ENCODE measurements at places on chromosomes 1 and 21.

DNA sequence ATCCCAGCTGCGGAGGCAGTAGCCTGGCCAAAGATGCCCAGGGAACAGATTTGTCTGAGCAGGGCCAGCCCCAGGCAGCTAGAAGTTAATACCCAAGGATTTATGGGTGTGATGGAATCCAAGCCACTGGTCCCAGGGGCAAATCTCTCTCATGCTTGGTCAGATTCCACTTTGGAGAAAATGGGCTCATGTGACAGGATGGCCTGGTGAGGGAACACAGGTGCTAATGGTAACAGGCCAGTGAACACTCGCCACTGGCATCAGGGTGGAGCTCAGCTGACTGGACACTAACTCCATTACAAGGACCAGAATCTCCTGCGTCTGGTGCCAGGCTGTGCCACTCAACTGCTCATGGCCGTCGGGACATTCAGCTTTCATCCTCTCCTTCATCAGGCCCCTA, 12.0 kb downstream of the MDM4 start:
- no peak for DNase-seq

- no peak for DNase-seq
Observed at GRCh38 chr1:59879996-59880505, 46.5 kb downstream of the CYP2J2 start.

DNA sequence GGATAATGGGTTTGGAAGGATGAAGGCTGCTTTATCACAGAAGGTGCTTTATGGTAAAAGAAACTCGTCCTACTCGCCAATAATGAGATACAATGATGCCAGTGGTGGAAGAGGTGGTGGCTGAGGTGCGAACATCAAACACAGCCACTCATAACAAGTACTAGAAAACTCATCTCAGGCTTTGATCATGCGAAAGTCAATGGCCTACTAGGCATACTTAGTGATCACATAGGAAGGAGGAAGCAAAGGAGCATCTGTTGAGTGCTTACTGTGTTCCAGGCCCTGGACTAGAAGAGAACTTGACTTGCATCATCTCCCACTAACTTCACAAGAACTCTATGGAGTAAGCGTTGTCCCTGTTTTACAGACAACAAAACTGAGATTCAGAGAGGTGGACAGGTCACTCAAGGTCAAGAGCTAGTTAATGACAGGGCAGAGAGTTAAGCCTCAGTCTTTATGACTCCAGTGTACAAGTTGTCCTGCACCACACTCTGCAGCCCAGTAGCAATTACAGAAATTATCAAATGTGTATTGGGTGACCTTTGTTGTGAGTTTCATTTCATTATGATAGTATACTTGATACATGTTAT, 33.6 kb downstream of the RUNX1 start:
- DNase-seq: peak; percentile 78

GRCh38 chr1:220594356-220594755, 66.4 kb downstream of the MARK1 start:
- DNase-seq: no peak

DNA sequence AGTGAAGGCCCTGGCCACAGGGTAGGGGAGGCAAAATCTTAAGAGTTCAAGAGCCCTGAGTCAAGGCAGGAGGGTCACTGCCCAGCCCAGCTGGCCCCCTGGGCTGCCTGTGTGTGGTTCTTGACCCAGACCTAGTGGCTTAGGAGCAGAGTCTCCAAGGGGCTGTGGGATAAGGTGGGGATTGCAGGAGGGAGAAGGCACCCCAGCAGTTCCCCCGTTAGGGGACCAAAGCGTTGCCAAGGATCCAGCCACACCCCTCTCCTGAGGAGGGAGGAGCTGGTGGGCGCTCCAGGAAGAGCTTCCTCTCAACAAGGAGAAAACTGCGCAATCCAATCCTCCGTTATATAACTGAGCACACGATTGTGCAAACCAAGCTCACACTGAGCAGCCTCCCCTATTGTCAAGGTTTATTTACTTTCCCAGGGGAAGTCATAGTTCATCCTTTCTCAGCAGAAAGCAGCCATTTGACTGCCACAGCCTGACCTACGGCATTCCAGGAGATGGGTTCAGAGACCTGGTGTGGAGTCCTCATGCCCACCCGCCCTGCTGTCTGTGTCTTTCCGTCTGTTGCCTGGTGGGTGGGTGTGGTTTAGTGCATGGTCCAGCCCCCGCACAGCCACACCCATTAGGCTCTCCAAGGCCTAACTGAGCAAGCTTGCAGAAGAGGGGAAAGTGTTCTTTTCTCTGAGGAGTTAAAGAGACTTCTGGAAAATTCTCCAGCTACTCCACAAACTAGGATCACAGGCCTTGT, 3.5 kb downstream of the EPHX1 start:
- DNase-seq: no peak

DNA sequence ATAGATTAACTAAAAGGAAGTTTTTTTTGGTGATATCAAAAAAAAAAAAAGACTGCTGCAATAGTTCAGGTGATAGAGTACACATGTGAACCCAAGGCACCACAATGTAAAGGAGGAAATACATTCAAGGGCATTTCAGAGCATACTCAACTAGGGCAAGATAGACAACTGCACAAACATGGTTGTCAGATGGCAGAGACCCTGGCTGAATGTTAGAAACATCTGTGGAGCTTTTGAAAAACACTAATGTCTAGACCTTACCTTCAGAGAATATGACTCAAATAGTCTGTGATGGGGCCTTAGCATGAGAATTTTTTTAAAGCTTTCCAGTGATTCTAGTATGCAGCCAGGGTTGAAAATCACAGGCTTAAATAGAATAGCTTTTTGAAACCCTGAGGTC, 173.6 kb downstream of the VAV3 start:
- no peak for DNase-seq

DNA sequence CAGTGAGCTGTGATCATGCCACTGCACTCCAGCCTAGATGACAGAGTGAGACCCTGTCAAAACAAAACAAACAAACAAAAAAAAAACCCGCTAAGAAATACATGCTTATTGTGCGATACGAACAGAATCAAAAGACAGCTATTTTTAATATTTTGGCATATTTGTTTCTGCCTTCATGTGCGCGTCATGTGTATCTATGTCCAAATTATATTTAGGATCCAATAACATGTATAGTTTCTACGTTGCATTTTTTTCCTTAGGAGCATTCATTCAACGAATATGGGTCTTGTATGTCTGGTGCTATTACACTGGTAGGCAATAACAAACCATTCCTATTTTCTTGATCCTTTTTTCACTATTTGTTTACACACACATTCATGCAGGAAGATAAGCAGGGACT, 1.8 kb downstream of the CD46 start:
- DNase-seq: no peak

DNA sequence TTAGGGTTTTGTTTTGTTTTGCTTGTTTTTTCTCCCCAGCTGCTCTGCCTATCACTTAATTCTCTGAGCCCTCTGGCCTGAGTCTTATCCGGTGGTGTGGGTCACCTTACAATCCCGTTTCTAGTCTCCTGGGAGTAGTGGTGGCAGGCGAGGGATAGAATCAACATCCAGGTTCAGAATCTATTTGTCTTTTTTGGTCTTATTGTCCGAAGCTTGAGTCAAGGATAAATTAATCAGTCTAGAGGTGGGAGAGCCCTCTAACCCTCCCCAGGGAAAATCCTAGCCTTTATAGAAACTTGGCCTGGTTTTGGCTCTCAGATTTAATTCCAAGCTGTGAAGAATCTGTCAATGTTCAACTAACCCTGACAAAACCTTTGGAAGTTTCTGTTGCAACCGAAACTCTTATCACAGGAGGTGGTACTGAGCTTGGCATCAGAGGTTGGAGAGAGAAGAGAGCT, 246.3 kb downstream of the FGGY start:
- DNase-seq: no peak

- DNase-seq: no peak
Observed at GRCh38 chr1:3021801-3022401, 634 bp downstream of the ACTRT2 start.

GRCh38 chr1:2942410-2942809, 78.9 kb upstream of the ACTRT2 start:
- no peak for DNase-seq

- DNase-seq: no peak
Observed at GRCh38 chr1:169708647-169709046, 2.8 kb downstream of the SELL start.

DNA sequence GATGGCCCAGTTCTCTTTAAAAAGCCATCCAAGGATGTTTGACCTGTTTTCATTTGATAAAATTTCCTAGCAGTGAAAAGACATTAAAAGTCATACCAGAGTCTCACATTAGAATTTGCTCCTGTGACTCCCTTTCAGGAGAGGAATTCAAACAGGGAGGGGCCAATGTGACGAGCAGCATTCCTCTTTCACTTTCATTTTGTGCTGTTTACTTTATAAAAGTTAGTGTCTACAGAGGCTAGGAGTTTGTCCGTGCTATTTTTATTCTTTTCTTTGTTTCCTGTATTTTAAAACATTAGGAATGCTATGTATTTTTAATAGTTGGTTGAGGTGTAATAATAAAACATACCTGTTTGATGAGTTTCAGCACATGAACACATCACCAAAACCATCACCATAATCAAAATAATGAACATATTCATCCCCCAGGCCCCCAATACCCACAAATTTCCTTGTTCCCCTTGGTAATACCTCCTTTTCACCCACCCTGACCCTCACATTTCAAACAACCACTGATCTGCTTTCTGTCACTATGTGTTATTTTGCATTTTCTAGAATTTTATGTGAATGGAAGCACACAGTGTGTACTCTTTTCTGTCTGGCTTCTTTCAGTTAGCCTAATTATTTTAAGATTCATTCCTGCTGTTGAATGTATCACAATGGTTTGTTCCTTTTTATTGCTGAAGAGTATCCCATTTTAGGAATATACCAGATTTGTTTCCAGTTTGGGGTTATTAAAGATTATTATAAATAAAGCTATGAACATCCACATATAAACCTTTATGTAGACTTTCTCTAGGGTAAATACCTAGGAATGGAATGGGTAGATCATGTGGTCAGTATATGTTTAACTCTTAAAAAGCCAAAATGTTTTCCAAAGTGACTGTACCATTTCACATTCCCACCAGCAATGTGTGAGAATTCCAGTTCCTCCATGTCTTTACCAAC, 129.5 kb downstream of the TENT5C start:
- peak; percentile 51 for DNase-seq

GRCh38 chr1:234775477-234776246, 165.7 kb upstream of the IRF2BP2 start:
- peak; percentile 69 for DNase-seq

DNA sequence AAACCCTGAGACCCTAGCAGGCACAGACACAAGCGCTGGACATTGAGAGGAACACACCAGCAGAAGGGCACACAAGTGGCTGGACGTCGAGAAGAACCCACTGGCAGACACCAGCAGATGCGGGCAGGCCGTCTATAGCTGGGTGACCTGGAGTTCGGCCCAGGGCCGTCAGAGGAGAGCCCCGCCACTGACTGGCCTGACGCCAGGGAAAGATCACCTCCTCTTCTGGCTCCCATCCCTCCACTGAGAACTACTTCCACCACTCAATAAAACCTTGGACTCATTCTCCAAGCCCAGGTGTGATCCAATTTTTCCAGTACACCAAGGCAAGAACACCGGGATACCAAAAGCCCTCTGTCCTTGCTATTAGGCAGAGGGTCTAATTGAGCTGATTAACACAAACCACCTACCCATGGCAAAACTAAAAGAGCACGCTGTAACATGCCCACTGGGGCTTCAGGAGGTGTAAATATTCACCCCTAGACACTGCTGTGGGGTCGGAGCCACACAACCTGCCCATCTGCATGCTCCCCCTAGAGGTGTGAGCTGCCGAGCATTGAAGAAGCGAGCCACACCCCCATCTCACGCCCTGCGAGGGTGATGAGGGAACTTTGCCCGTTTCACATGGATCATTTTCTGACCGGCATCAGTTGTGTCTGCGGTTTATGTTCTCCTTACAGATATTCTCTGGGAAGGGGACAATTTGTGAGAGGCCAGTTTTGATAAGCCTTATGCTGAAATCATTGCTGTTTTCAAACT, 104.8 kb downstream of the HLX start:
- no peak for DNase-seq

DNA sequence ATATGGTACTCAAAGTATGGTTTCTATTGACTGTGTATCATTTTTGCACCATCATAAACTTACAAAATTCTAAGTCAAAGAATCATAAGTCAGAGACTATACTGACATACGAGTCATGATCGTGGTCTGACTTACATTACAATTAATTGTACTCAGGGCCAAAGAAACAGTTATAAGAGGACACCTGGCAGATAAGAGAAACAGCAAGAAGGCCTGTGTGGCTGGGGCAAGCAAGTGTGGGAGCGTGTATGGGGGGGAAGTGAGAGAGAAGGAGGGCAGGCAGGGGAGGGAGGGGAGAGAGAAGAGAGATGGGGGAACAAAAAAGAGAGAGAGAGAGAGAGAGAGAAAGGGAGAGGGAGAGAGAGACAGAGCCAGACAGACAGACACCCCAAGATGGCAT, 70.9 kb downstream of the RERE start:
- DNase-seq: no peak

GRCh38 chr1:208058267-208058666, 147.3 kb upstream of the CD34 start:
- no peak for DNase-seq

DNA sequence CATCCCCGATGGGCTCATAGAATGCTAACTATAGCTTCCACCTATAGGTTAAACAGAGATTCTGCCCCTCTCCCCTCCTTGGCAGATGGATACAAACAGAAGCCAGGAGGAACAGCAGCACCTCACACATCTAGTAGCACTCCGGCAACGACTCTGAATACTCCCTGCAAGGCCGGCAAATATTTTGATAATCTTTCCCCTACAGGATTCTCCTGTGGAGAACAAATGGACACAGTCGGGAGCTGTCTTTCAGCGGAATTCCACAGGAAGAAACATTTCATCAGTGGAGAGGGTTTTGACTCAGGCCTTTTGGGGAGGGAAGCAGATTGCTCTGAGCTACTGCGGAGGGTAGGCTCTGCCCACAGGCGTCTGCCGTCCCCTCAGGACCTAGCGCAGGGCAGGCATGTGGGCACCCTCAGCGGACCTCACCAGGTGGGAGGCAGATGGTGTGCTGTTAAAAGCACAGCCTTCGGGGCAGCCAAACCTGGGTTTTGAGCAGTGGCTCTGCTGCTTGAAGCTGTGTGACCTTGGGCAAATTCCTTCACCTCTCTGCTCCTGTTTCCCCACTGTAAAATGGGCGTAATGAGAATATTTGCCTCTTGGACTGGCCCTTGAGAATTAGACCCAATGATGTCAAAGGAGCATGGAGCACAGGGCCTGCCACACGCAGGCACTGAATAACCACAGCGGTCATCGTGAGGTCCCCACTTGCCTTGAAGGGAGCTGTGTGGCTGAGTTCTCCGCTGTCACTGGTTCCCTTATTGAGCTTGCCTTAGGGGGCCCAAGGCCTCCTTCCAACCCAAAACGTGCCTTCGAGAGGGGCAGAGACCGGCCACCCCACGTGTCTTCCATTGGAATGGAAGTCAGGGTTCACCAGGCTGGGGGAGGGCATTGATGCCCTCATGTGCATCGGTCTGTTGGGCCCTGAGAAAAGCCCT, 19.2 kb upstream of the BCAR3 start:
- no peak for DNase-seq

- DNase-seq: peak; percentile 48
Observed at GRCh38 chr1:208437401-208437800, 193.2 kb upstream of the PLXNA2 start.

Data from activated CD4-positive, alpha-beta T cell treated with anti-CD3 and anti-CD28 coated beads for 36 hours (primary cell).